ENCODE measurements at places on chromosomes 3 and 15. TPM values are rescaled to one million over a fixed set of nuclear protein-coding genes. Genes with fewer than 3 reads are reported as not detected.
A peak's percentile ranks its signal among the peaks of the same experiment; 100 is the strongest.

Gene GP5
- 0.88 TPM for total RNA-seq

DNA sequence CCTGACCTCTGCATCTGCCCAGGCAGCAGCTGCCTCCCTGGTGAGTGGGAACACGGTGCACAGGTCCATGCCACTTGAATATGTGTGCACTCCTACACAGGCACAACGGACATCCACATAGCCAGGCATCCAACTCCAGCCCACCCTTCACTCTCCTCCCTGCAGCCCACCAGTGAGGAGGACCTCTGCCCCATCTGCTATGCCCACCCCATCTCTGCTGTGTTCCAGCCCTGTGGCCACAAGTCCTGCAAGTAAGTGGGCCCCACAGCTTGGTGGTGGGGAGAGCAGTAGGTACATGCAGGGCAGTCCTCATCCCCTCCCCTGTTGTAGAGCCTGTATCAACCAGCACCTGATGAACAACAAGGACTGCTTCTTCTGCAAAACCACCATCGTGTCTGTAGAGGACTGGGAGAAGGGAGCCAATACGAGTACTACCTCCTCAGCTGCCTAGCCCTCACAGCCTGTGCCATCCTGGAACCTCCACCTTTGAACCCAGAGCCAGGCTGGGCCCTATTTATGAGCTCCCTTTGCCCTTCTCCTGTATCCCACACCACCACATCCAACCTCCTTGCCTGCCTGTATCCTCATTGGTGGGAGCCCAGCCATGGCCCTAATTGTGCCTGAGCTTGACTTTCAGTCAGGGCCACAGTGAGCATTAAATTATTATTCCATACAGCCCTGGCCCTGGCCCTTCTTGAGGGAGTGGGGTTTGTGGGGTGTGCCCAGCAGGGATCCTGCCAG lies 1.5 kb upstream of the AMIGO3 start:
- peaks cover 10% of the 10 kb centered on the region for H3K36me3 ChIP-seq
- H3K4me3 ChIP-seq: no peak overlapping the region
- DNase-seq: no peak
- H3K4me1 ChIP-seq: peaks cover 51% of the 10 kb centered on the region
- no peaks in the 10 kb centered on the region for H3K27me3 ChIP-seq

GRCh38 chr3:13879946-13880810 lies at the start of gene WNT7A:
Gene WNT7A, minus strand, starts transcription at chr3:13880071. Its CDS starts 255 bp downstream, at chr3:13879816.
- peaks cover 24% of the 10 kb centered on the region for H3K4me1 ChIP-seq
- H3K27ac ChIP-seq: no peak within 1 kb of the TSS
- peaks cover 42% of the 10 kb centered on the region for H3K27me3 ChIP-seq
- H3K36me3 ChIP-seq: no peaks in the 10 kb centered on the region

DNA sequence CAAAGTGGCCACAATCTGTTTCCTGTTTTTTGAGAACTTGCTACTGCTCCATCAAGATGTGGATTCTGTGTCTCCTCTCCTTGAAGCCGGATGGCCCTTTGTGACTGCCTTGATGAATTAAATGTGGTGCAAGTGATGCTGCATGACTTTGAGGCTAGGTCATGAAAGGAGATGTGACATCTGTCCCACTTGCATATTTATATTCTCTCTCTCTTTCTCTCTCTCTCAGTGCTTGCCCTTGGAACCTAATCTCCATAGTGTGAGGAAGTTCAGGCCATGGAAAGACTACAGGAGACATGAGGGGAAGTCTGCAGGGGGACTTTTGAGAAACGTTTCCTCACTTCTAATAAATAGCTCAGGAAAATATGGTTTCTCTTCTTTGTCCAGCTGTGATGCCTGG lies 50.0 kb upstream of the ADPGK start:
- peaks cover 2% of the 10 kb centered on the region for H3K4me1 ChIP-seq
- no peak for DNase-seq
- no peak overlapping the region for H3K4me3 ChIP-seq
- no peaks in the 10 kb centered on the region for H3K27me3 ChIP-seq

DNA sequence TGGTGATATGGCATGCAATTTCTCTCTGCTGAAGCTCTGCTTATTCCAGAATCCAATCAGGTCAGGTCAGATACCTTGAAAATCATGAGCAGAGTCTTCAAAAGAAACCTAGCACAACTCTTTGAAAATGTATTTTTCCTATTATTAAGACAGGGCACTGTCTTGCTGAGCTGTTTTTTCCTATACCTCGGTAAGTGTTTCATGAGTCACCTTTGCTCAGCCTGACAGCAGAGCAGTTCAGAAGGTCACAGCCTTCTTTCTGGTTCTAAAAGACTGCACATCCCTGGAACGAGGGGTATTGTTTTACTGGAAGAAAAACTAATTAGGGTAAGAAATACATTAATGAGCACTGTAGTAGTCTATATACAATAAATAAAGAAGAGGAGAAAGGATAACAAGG lies 422.0 kb downstream of the SOX2 start:
- H3K27me3 ChIP-seq: no peaks in the 10 kb centered on the region
- no peak for DNase-seq
- H3K4me1 ChIP-seq: no peaks in the 10 kb centered on the region
- H3K27ac ChIP-seq: no peak overlapping the region

GRCh38 chr15:48190932-48191573 lies 412 bp upstream of the CTXN2 start:
- H3K27ac ChIP-seq: no peak overlapping the region
- peak; percentile 48 for DNase-seq
- H3K4me3 ChIP-seq: no peak overlapping the region
- H3K4me1 ChIP-seq: no peaks in the 10 kb centered on the region

GRCh38 chr15:92848852-92849598 lies 51.1 kb upstream of the CHD2 start:
- H3K27me3 ChIP-seq: no peaks in the 10 kb centered on the region
- peak overlapping the region; percentile 61 for H3K27ac ChIP-seq
- H3K36me3 ChIP-seq: no peaks in the 10 kb centered on the region
- no peak overlapping the region for H3K4me3 ChIP-seq

- H3K4me3 ChIP-seq: no peak overlapping the region
- no peak for DNase-seq
- no peaks in the 10 kb centered on the region for H3K36me3 ChIP-seq
- no peaks in the 10 kb centered on the region for H3K4me1 ChIP-seq
- H3K27me3 ChIP-seq: no peaks in the 10 kb centered on the region
- H3K27ac ChIP-seq: no peak overlapping the region
Measured at GRCh38 chr15:57649138-57649537, 57.4 kb upstream of the POLR2M start.

DNA sequence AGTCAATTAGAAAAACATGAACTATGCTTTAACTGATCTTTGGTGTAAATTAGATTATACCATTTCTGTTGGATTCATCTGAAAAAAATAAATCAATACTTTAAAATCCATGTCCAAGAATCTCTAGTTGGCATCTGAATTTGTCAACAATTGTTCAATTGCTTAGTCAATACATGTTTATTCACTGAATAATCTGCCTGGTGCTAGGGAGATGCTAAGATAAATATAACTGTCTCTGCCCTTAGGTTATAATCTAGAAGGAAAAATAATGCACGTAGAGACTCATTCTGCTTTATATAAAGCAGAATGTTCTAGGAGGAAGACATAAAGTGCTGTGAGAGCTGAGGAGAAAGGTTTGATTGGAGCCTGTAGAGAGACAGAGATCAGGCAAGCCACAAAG lies 537.2 kb upstream of the IL12A start:
- no peaks in the 10 kb centered on the region for H3K4me1 ChIP-seq
- no peak overlapping the region for H3K4me3 ChIP-seq
- H3K27ac ChIP-seq: no peak overlapping the region
- H3K36me3 ChIP-seq: no peaks in the 10 kb centered on the region
- H3K27me3 ChIP-seq: no peaks in the 10 kb centered on the region

- no peak overlapping the region for H3K4me3 ChIP-seq
- H3K36me3 ChIP-seq: no peaks in the 10 kb centered on the region
- H3K27ac ChIP-seq: no peak overlapping the region
Measured at GRCh38 chr3:88203642-88204055, 53.9 kb downstream of the C3orf38 start.

Gene ADAMTS7
- not detected for total RNA-seq

DNA sequence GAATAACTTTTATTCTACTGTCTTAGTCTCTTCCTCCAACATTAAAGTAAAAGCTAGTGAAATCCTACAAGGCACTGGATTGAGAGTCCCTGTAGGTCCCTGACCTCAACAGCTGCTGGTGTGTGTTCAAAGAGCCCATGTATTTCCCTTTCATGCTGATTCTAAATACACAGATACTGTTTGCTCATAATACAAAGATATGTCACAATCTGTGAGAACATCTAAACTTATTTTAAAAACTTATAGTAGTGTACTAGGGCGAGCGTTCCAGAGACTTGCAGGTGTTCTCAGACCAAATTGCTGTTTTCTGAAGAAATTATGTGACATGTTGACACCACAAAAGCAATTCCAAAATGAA lies 145.9 kb upstream of the LIPC start:
- no peaks in the 10 kb centered on the region for H3K4me1 ChIP-seq
- DNase-seq: no peak
- no peak overlapping the region for H3K27ac ChIP-seq

DNA sequence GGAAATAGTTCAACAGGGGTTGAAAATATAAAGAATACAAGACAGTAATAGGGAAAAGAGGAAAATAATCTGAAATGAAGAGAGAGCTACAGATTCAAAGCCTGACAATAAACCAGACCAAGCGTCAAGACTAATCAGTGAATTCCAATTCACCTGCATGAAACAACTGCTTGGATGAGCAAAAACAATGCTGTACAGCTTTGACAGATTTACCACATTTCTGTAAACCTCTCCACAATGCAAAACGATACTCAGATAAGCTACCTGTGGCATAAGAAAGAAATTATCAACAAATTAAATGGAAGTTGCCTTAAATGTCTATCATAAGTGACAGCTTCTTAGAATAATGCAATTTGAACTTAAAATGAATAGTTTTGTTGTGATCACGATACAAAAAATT lies 65.4 kb downstream of the GBE1 start:
- no peak for DNase-seq
- H3K4me1 ChIP-seq: no peaks in the 10 kb centered on the region
- no peak overlapping the region for H3K27ac ChIP-seq
- no peaks in the 10 kb centered on the region for H3K36me3 ChIP-seq
- no peak overlapping the region for H3K4me3 ChIP-seq
- no peaks in the 10 kb centered on the region for H3K27me3 ChIP-seq
